GM12878 (cell line): ENCODE measurements at places on chromosomes 4 and X.

- no peak for DNase-seq
Observed at GRCh38 chr4:38949411-38950051, 81.9 kb downstream of the FAM114A1 start.

GRCh38 chrX:138648568-138648967 is 62.9 kb downstream of the FGF13 start:
- DNase-seq, result no peak

DNA sequence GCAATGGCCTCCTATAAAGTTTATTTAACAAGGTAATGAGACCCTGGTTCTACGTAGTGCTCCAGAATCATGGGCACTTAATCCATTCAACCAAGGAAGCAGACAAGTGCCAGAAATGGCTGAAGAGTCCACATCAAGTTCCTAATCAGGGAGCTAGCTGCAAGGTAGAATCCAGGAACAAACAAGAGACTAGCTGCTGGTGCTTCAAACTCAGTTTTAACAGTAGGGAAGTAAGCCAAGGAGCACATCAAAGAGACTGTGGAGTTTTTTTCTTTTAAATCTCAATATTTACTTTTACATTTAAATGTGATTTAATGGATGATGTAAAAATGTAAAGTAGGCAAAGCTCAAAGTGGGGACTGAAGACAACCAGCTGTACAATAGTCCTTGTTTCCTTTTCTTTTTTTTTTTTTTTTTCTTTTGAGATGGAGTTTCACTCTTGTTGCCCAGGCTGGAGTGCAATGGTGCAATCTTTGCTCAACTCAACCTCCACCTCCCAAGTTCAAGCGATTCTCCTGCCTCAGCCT is 630.4 kb downstream of the CCSER1 start:
- no peak for DNase-seq

DNA sequence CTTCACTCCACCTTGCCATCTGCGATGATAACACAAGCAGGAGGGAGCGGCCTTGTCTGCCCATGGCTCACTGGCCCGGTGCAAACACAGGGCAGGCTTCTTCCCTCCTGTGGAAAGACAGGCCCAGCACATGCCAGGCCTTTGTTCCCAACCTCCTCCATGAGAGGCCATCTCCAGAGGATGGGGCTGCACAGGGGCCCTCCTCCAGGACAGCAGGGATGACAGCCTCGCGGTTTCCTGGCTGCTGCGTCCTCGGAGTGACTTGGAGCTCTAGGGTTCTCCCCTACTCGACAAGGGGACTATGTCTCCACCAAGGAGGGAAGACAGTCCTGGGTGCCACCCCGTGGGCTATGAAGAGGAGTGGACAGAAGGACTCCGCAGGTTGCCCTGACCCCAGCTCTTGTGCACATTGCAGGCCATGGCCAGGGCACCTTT is 21.8 kb downstream of the RNF212 start:
- no peak for DNase-seq

- no peak for DNase-seq
Observed at GRCh38 chr4:111562826-111563225, 582.4 kb upstream of the FAM241A start.

GRCh38 chrX:112457788-112458187 is 221.9 kb downstream of the LHFPL1 start:
- DNase-seq, result no peak

DNA sequence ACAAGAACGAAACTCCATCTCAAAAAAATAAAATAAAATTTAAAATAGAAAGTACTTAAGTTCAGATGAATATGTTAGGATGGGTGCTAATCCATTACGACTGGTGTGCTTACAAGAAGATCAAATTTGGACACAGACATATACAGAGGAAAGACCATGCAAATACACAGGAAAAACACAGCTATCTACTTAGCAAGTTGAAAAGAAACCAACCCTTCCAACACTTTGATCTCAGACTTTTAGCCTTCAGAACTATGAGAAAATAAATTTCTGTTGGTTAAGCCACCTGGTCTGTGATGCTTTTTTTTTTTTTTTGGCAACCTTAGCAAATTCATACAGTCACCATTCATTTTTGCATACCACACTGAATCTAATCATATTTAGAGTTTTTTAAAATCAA is 116.5 kb downstream of the CENPC start:
- DNase-seq, result no peak

DNA sequence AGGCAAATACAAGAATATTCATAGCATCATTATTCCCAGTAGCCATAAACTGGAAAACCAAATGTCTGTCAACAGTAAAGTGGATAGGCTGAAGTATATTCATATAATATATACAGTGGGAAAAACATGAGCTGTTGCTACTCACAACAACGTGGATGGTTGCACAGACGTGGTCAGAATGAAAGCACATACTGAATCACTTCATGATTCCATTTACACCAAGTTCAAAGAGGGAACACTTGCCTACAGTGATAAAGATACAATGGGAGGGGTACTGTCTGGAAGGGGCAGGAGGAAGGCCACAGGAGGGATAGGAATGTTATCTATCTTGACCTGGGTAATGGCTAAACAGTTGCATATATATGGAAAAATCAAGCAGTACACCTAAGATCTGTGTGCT is 25.3 kb downstream of the APBB2 start:
- peak; percentile 40 for DNase-seq

DNA sequence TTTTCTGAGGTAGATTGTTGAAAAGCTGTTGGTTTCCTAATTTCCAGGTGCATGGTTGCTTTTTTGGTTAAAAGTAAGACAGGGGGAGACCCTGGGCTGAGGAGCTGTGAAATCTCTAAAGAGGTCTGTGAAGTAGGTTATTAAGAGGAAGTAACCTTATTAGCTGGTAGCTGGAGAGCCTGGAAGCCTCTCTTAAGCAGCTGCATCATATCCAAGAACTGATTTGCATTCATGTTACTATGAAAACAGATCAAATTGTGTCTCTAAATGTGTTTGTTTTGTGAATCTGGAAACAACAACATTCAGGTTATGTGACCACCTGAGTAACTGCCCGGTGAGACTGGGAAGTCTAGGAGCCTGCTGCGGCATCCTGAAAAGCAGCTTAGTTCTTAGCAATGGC is 54.1 kb downstream of the ARHGAP10 start:
- no peak for DNase-seq

DNA sequence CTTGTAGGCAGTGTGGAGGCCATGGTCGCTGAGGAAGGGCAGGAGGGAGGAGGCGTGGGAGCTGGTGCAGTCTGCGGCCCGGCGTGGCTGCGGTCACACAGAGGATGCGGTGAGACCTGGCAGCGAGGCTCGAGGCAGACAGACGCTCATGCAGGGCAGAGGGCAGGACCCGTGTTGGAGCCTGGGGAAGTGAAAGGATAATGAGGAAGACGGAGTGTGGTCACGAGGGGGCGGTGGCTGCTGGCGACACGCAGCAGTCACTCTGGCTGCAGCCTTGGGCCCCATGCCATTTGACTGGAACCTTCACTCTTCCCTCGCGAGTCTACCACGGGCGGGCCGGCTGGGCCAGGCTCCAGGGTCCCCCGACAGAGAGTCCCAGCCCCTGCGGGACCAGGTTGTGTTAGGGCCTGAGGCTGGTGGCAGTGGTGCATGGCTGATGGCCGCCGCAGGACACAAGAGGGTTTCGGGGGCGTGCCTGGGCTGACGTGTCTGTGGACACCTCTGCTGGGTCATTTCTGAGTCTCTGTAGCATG is 68.8 kb upstream of the HGFAC start:
- DNase-seq, result peak; percentile 37

- no peak for DNase-seq
Observed at GRCh38 chr4:164154416-164154815, 599.5 kb upstream of the SMIM31 start.

- DNase-seq, result no peak
Observed at GRCh38 chr4:89897867-89898266, 3.2 kb downstream of the MMRN1 start.

GRCh38 chr4:110467400-110467799 is 8.6 kb upstream of the ENPEP start:
- no peak for DNase-seq

- no peak for DNase-seq
Observed at GRCh38 chr4:31580843-31581242, 860.7 kb downstream of the PCDH7 start.

- DNase-seq, result no peak
Observed at GRCh38 chrX:113594123-113594841, 753.7 kb upstream of the AMOT start.

DNA sequence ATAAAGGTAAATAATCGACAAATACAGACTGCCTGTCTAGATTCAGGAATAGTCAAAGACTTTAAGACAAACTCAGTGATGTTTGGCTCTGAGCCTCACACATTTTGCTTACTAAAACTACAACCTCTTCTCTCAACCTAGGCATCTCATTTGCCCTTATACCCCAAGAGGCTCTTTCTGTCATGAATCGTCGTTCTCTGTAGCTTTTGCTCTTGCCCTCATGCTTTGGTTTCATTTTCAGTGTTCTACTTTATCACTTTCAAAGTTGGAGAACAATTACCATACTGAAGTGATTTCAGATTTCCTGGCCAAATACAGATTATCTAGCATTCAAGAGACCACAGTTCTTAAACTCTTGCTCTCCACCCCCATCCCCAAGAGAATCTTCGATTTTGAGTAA is 114.1 kb upstream of the RAP2C start:
- DNase-seq, result no peak

GRCh38 chr4:68917016-68917415 is 34.6 kb downstream of the UGT2A3 start:
- no peak for DNase-seq

DNA sequence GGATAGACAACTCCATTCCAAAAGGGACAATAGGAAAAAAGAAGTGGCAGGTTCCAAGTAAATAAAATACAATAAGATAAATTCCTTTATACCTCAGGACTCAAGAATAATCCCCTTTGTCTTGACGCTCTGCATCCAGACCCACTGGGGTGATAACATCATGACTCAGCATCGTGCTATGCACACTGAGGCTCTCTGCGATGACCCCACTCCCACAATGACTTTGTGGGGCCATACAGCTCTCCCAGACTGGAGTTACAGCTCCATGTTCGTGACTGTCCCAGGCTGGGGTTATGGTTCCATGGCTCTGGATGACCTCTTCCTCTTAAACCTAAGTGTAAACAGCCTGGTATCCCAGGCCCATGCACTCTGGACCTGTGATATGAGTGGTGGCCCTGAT is 254.5 kb upstream of the ADGRL3 start:
- no peak for DNase-seq

DNA sequence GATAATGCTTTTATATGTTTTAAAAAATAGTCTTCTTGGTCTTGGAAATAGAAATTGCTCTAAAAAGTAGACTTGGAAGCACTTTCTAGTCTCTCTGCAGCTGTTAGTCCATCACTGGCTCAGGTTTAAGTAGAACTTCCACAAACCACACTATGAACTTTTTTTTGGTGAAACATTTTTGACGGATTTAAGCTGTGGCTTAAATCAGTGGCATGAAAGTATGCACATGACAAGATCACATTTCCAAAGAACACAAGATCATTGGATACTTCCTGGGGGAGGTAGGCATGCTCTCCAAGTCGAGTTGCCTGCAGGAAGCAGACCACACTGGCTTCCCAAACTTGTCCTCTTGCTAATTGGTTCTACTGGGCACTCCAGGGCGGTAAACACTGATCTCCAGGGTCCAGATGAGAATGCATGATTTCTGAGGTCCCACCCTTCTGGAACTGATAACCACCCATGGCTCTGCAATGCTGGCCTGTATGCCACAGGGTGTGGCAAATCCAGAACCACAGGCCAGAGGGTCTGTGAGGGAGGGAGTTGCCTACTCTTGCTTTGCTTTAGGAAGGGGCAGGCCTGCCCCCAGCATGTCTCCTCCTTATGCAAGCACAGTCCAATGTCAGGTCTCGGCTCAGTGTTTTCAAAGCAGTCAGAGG is 331.9 kb upstream of the SFRP2 start:
- no peak for DNase-seq

DNA sequence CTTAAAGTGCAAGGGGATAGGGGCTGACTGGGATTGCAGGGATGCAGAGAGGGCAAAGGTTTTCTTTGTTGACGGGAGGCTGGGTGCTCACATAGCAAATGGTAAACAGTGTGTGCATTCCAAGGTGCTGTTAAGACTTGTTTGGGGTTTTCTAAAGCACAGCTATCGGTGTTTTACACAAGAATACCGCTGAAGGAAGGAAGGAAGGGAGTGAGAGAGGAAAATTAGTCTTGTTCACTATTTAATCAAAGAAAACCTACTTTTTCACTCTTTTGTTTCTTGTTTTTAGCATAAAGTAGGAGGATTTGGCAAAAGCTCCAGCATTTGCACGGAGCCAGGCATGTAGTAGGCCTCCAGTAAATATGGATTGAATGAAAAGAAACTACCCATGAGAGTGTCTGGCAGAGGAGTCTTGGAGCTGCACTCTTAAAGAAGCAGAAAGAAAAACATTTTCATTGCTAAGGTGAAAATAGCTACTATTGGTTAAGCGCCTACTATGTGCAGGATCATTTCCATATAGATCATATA is 99.7 kb downstream of the FIP1L1 start:
- no peak for DNase-seq

DNA sequence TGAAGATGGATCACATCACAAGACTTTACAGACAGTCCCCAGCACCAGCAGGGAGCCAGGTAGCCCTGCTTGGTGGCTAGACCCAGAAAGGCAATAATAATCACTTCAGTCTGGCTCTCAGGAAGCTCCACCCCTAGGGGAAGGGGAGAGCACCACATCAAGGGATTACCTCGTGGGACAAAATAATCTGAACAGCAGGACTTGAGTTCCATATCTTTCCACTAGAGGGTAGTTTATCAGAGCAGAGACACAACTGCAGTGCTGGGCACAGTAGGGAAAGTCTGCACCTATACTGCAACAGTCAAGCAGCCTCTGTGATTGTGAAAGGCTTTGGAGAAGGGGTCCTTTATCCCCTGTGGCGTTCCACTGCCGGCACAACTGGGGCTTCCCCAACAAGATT is 547.0 kb upstream of the POU3F4 start:
- no peak for DNase-seq

DNA sequence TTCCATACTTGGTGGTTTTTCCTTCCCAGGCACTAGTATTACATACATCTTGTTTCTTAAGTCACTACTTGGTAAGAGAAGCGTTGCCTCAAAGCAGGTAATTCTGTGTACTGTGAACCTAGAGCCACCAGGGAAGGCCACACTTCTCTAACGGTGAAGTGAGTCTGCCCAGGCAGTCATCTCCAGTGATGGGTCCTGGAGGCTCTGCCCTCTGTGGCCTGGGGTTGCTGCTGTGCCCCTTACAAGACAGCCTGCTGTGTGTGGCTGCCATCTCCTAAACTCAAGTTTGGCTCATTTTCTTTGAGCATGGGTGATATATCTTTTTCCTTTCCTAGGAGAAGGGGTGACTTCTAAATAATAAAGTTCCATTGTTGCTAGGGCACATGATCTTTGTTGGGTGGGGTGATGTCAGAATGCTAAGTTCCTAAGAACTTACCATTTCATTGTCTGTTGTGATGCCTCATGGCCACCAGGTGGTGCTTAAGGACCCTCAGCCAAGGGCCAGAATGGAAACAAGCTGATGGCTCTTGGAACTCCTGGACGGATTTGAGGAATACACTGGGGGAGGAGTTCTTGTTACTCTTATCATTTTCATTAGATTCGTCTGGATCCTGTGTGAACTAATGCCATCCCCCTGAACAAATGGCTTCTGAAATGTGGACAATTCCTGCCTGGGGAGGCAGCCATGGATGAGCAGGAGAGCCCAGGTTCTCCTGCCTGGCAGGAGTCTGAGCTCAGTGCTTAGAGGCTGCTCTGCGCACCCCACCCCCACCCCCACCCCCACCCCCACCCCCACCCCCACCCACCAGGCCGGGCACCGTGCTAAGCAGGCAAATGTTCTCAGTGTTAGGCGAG is 41.1 kb upstream of the WDR1 start:
- DNase-seq, result peak; percentile 9
